ENCODE measurements at places on chromosomes 3 and 15.

DNA sequence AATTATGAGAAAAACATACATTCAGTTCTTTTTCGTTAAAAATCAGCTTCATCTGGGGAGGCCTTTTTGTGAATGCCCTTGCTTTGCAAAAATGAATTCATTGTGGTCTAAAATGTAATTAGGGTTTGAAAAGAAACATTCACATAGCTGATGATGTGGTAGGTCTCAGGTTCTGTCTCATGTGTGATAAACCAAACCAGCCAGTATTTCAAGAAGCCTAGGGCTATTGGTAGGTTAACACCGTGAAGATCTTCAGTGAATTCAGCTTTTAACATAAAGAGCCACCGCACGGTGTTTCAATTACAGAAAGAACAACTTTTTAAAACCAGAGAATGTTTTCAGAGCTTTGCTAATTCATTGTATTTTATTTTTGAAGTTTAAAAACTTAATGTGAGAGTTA is 41.9 kb downstream of the CTNNB1 start:
- no peak for DNase-seq

- DNase-seq, result no peak
Measured at GRCh38 chr3:19425825-19426224, 277.5 kb downstream of the KCNH8 start.

- DNase-seq, result no peak
Measured at GRCh38 chr3:196995646-196996355, 27.2 kb upstream of the PIGZ start.

- no peak for DNase-seq
Measured at GRCh38 chr3:113070681-113071113, 79.9 kb downstream of the GTPBP8 start.

- DNase-seq, result no peak
Measured at GRCh38 chr3:140766465-140766864, 88.6 kb downstream of the TRIM42 start.

GRCh38 chr15:77537006-77537405 is 95.7 kb downstream of the LINGO1 start:
- DNase-seq, result no peak

- DNase-seq, result no peak
Measured at GRCh38 chr3:86723433-86723832, 267.5 kb downstream of the VGLL3 start.

DNA sequence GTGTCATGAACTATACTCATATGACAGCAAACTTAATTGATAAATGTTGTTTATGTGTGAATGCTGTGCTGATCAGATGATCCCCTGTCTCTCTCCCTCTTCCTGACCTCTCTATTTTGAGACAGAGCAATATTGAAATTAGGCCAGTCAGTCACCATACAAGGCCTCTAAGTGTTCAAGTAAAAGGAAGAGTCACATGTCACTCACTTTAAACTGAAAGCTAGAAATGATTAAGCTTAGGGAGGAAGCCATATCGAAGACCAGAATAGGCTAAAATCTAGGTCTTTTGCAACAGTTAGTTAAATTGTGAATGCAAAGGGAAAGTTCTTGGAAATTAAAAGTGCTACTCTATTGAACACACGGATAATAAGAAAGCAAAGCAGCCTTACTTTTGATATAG is 498.6 kb downstream of the ZPLD1 start:
- DNase-seq, result no peak

GRCh38 chr3:119195911-119196310 is 22.5 kb downstream of the UPK1B start:
- DNase-seq, result peak; percentile 82

- no peak for DNase-seq
Measured at GRCh38 chr15:95326431-95327182, 1003.9 kb upstream of the NR2F2 start.

- peak; percentile 34 for DNase-seq
Measured at GRCh38 chr15:51706291-51706690, 25.0 kb downstream of the SCG3 start.

DNA sequence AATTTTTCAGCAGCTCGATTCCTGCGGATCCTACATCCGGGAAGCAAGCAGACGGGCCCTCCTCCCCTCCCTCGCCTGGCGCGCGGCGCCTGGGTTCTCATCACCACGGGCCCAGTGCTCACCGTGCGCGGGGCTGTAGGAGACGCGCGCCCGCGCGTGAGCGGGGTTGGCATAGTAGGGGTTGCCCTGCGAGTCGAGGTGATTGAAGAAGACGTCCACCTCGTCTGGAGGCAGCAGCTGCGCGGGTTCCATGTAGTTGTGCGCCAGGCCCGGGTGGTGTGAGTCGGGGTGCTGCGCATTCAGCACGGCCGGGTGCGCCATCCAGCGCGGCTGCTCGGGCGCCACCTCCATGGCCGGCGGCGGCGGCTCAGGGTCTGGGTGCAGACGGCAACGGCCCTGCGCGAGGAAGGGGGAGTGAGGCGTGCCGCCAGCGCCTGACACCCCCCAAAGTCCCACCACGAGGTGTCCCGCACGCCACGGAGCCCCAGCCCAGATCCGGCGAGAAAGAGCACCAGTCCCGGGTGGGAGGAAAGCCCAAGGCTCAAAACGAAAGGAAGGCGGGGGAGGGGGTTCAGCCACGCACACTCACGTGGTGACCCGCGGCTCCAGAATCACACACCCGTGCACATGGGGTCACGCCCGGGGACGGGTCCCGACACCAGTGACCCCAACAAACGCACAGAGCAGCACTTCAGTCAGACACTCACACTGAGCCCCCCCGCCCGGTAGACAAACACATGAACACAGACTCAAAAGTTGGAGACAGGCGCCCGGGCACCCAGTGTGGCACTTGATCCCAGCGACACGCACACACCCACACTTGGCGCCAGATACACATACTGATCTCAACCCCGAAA is 6.1 kb downstream of the GATA2 start:
- peak; percentile 20 for DNase-seq

DNA sequence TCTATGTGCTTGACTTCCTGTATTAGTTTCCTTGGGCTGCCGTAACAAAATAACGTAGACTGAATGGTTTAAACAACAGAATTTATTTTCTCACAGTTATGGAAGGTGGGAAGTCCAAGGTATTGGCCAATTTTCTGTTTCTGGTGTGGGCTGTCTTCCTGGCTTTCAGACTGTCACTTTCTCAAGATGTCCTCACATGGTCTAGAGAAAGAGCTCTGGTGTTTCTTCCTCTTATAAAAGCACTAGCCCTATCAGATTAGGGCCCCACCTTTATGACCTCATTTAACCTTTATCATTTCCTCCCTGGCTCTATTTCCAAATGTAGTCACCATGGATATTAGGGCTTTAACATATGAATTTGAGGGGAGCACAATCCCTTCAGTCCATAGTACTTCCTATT is 54.6 kb downstream of the SPRED1 start:
- no peak for DNase-seq

DNA sequence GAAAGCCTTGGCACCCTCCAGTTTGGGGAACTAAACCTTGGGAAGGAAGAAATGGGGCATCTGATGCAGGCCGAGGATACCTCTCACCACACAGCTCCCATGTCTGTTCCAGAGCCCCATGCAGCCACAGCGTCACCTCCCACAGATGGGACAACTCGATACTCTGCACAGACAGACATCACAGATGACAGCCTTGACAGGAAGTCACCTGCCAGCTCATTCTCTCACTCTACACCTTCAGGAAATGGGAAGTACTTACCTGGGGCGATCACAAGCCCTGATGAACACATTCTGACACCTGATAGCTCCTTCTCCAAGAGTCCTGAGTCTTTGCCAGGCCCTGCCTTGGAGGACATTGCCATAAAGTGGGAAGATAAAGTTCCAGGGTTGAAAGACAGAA is 7.7 kb downstream of the MAP1A start:
- no peak for DNase-seq

GRCh38 chr15:73709686-73710085 is 25.5 kb downstream of the CD276 start:
- DNase-seq, result no peak

- no peak for DNase-seq
Measured at GRCh38 chr3:49723296-49723627, 489 bp downstream of the GMPPB start.

GRCh38 chr15:33160581-33161165 is 33.8 kb downstream of the FMN1 start:
- no peak for DNase-seq

GRCh38 chr15:56537881-56538280 is 72.9 kb upstream of the MNS1 start:
- no peak for DNase-seq

DNA sequence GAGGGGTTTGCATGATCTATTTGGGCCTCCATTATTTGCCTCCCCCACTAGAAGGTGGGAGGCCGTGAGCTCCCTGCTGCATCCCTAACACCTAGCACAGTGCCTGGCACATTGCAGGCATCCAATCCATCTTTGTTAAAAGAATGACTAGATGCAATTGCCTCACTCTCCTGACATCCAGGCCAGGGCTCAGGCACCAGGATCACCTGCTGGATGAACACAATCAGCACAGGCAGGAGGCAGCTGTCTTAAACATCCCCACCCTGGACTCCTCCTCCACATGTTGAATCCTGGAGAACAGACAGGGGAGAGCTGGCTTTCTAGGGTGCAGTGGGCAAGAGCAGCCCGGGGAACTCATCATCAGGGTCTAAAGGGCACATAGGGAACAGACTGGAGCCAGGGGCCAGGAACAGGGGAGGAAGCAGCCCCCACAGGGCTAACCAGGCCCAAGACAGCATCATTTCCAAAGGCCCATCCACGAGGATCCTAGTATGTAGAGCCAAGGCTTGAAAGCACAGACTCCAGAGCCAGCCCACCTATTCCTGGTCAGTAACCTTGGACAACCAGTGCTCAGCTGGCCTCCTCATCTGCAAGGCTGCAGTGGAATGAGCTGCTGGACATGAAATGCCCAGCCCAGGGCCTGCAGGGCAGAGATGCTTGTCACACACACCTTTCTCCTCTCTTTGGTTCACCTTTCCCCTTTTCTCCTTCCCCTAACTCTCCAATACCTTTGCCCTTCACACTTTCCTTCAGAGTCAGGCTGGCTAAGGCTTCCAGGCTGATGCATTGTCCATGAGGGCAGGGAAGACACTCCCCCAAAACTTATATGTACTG is 254.4 kb upstream of the TLE3 start:
- no peak for DNase-seq

GRCh38 chr3:126423191-126424038 is 28.7 kb downstream of the CFAP100 start:
- DNase-seq, result no peak

DNA sequence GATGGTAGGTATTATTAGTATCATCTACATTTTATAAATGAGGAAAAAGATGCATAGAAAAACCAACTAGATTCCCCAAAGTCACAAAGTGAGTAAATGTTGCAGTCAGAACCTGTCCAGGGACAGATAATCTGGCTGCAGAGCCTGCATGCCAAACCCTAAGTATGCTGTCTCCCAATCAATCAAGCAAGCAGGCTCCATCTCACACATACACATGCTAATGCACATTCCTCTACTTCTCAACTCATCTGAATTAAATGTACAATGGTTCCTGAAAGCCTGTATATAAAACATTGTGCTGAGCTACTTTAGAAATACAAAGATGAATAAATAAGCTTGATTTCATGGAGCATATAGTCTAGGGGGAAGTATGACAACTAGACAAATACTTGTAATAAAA is 101.0 kb downstream of the CBLB start:
- DNase-seq, result no peak

GRCh38 chr15:57382215-57382614 is 5.9 kb downstream of the CGNL1 start:
- no peak for DNase-seq

GRCh38 chr3:42302924-42303634 is 37.1 kb upstream of the CCK start:
- no peak for DNase-seq

DNA sequence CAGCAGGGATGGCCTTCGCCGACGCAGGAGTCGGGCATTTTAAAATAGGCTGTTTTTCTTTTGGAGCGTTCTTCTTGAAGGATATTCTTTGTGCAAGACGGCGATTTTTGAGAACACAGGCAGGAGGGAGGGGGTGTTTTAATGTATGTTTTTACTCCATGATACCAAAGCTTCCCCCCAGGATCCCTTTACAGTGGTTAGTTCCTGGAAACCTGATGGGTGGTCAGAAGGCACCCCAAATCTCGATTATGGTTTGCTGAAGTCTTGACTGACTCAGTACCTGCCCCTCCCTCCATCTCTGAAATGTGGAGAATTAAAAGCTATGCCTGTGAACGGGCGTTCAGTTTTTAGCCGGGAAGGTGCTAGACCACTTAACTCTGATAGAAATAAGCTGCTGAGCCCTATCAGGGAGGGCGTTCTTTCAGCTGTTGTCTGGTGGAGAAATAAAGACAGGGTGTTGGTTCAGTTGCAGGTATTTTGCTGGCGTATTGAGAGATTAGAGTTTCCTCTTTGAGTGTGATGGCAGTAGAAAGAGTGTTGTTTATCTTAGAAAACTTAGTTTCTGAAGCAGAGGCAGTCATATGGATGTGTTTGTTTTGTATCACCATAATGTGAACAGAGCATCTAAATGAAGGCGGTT is 3.4 kb downstream of the IGF1R start:
- peak; percentile 64 for DNase-seq

- no peak for DNase-seq
Measured at GRCh38 chr15:94858011-94858410, 626.6 kb downstream of the MCTP2 start.

DNA sequence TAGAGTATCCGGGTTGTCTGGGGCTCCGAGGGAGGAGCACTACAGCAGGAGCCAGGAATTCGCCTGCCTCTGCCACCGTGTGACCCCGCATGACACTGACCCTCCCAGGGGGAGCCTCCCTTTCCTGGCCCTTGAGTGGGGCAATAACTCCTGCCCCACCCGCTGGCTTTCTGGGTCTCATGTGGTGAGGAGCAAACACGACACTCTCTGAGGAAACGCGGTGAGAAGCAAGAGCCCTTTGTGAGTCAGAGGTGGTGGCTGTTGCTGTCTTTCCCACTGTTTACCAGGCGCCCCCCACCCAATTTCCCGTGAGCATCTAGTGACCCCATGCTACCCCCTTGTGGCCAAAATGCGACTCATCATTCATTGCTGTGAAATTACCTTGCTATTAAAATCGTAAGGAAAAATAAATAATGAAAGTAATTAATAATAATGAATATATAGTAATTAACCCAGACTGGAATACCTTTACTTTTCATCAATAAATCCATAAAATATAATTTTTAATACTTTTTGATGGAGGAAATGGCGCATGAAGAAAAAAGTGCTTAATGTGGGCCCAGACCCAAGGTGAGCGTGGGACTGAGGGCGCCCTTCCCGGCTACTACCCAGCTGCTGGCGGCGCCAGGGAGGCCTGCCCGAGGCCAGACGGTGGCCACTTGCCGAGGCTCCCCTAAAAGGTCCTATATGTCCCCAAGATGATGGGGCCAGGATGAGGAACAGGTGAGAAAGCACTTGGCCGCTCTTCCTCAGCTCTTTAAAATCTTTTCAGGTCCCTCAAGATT is 29.3 kb downstream of the CCNL1 start:
- no peak for DNase-seq

- DNase-seq, result no peak
Measured at GRCh38 chr15:100175406-100176114, 166.2 kb downstream of the ADAMTS17 start.

DNA sequence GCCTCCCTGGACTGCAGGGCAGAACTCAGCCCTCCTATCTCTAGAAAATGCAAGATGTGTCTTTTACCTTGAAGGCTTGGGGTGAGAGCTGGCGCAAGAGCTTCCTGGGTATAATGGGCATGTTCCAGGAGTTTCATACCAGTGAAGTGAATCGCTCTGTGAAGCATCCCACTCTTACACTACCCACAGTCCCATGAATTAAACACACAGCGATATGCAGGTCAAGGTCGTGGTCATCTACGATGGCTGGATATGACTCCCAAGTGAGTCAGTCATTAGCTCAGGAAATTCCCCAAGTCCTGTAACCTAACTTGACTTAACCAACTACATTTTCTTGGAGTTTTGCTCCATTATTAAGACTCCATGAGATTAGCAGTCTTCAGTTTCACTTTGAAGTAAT is 439.7 kb downstream of the NTRK3 start:
- DNase-seq, result peak; percentile 100

GRCh38 chr3:171506743-171507319 is 46.6 kb upstream of the TNIK start:
- peak; percentile 35 for DNase-seq

Data from NCI-H226 (cell line).